ENCODE measurements at places on chromosomes 12 and 14.

DNA sequence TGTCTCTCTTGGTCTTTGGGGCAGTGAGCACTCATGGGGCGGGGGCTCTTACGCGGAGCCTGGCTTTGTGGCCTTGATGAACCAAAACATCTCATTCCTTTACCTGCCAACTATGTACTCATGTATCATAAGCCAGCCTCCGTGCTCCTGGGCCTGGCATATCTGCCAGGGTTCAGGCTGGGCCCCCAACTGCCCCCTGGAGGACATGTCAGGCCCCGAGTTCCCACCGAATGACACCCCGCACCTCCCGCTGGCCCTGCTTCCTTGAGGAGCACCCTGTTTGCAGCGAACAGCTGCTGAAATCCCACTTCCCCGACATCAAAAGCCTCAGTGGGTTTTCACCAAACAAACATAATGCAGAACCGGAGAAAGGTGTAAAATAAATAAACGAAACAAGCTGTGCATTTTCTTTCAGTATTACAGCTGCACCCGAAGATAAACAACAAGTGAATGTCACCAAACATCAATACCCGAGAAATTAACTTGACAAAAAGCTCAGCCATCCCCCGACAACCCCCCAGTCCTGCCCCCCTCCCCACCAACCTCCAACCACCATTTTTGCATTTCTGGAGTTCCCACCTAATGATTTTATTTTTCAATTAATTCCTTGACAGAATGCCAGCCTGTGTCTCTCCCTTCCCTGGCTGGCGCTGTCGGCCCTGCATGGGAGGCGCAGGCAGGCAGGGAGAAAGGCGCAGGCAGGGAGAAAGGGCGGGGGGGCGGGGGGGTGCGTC is 139.2 kb downstream of the RBM19 start:
- H3K36me3 ChIP-seq, result peaks cover 2% of the 10 kb centered on the region
- H3K27ac ChIP-seq, result no peak overlapping the region
- no peak for DNase-seq
- H3K27me3 ChIP-seq, result no peaks in the 10 kb centered on the region
- peaks cover 6% of the 10 kb centered on the region for H3K4me1 ChIP-seq

GRCh38 chr14:51529736-51530135 is 122.0 kb upstream of the FRMD6 start:
- peaks cover 18% of the 10 kb centered on the region for H3K27me3 ChIP-seq
- no peak overlapping the region for H3K27ac ChIP-seq
- H3K4me3 ChIP-seq, result no peak overlapping the region
- H3K4me1 ChIP-seq, result no peaks in the 10 kb centered on the region

DNA sequence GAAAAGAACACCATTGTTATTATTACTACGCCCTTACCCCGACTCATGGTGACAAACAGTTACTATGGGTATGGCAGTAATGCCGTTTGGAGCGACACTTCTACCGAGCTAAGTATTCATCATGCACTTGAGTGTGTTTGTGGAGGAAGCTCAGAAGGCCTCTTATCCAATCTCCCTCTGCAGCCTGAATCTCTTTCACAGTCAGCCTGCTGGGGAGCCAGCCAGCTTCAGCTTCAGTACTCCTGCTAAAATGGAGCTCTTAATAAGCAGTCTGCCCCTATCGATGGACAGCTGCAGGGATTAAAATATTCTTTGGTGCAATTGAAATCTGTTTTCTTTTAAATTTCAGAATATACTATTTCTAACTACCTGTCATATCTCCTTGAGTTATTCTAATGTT is 24.7 kb upstream of the ATP5MC2 start:
- H3K27ac ChIP-seq, result no peak overlapping the region
- no peak overlapping the region for H3K4me3 ChIP-seq
- DNase-seq, result no peak
- H3K4me1 ChIP-seq, result peaks cover 20% of the 10 kb centered on the region
- peaks cover 70% of the 10 kb centered on the region for H3K27me3 ChIP-seq

DNA sequence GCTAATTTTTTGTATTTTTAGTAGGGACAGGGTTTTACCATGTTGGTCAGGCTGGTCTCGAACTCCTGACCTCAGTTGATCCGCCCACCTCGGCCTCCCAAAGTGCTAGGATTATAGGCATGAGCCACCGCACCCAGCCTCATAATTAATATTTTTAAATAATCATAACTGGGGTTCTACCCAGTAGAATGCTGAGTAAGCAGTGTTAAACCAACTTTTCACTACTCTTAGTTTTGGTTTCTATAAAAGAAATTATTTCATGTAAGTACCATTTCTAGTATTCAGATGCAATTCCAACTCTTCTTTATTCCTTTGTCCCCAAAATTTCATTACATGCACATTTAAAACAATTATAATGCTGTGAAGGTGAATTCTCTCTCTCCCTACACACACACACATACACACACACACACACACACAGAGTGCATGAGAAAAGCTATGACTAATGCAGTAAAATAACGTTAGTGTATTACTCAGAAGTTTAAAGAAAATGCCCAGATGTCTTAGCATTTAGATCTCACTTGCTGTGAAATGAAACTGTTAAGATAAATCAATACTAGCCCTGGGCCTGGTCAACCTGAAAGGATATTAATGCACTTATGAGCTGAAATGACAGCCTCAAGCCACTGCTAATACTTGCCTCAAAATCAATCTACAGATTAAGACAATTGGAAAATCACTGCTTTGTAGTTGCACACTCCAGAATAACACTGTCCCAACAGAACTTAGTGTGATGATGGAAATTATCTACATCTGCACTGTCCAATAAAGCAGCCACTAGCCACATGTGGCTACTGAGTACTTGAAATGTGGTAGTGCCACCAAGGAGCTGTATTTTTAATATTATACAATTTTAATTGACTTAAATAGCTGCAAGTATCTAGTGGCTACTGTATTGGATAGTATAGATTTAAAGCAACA is 36.0 kb downstream of the PTPN21 start:
- peaks cover 45% of the 10 kb centered on the region for H3K27me3 ChIP-seq
- no peak overlapping the region for H3K27ac ChIP-seq
- no peaks in the 10 kb centered on the region for H3K4me1 ChIP-seq
- no peak overlapping the region for H3K4me3 ChIP-seq
- H3K36me3 ChIP-seq, result peaks cover 7% of the 10 kb centered on the region

GRCh38 chr12:94663702-94664101 is 13.3 kb upstream of the TMCC3 start:
- H3K36me3 ChIP-seq, result no peaks in the 10 kb centered on the region
- H3K27ac ChIP-seq, result no peak overlapping the region
- no peak for DNase-seq
- H3K4me3 ChIP-seq, result no peak overlapping the region

DNA sequence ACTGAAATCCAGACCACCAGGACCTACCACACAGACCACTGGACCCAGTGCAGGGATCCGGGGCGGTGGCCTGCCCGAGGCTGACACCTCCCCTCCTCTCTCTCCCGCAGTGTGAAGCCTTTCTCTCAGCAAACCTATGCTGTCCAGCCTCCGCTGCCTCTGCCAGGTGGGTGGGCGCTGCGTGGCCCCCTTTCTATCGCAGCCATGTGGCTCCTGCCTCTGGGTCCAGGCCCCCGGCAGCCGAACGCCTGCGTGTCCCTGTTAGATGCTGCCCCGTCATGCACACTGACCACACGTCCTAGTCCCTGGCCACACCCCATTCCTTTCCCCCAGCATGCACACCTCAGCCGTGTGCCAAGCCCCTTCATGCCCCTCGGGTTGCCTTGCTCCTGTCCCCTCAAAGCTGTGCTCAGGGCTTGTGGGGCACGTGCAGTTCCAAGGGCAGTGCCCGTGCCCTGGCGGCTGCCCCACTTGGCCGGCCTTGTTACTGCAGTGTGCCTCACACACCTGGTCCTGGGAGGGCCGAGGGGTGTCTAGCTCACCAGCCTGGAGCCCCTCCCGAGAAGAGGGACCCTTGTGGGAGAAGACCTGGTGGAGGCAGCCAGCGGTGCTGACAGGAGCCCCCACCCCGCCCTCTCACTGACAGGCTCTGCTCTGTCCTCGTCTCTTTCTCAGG is 58.0 kb upstream of the TSPAN9 start:
- no peaks in the 10 kb centered on the region for H3K27me3 ChIP-seq
- no peaks in the 10 kb centered on the region for H3K4me1 ChIP-seq
- no peak overlapping the region for H3K4me3 ChIP-seq
- DNase-seq, result no peak
- no peaks in the 10 kb centered on the region for H3K36me3 ChIP-seq

DNA sequence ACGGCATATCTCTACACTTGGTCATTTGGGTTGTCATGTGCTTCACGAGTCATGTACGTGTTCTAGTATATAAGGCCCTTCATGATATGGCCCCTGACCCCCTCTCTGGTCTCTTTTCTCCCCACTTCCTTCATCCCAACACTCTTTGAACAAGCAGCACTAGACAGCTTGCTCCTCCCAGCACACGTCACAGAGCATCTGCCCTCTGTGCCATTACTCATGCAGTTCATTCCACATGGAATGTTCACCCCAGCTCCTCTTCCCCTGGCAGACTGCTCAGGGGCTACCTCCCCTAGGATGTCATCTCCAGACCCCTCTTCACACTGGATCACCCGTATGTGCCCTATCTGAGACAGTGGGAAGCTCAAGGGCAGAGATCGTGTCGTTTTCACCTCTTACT is 14.1 kb upstream of the LRP1-AS start:
- DNase-seq, result no peak
- H3K4me3 ChIP-seq, result no peak overlapping the region
- H3K27me3 ChIP-seq, result no peaks in the 10 kb centered on the region
- H3K4me1 ChIP-seq, result peaks cover 9% of the 10 kb centered on the region

DNA sequence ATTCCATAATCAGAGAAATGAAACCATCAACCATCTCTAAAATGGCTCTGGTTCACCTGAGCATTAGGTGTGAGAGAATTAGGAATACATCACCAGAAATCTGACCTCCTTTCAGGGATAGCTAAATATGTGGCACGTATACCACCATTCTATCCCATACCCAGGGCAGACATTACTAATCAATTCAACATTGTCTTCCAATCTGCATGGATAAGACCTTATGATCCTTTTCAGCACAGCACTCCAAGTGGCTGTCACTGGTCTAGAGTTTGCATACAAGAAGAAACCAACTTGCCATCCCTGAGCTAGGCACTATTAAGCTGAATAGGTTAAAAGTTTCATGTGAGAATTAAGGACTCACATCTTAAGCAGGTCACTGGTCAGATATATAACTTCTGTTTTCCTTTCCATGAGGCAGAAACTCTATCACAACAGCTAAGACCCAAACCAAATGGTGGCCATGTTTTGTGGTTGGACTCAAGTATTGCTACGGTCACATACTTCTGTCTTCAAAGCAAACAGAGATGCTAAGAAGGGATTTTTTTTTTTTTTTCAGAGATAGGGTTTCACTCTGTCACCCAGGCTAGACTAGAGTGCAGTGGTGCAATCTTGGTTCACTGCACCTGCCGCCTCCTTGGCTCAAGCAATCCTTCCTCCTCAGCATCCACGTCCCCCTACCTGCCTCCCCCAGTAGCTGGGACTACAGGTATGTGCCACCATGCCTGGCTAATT is 249.0 kb downstream of the DPF3 start:
- H3K27me3 ChIP-seq, result peaks cover 2% of the 10 kb centered on the region
- H3K36me3 ChIP-seq, result no peaks in the 10 kb centered on the region
- H3K4me3 ChIP-seq, result no peak overlapping the region
- H3K4me1 ChIP-seq, result peaks cover 3% of the 10 kb centered on the region

DNA sequence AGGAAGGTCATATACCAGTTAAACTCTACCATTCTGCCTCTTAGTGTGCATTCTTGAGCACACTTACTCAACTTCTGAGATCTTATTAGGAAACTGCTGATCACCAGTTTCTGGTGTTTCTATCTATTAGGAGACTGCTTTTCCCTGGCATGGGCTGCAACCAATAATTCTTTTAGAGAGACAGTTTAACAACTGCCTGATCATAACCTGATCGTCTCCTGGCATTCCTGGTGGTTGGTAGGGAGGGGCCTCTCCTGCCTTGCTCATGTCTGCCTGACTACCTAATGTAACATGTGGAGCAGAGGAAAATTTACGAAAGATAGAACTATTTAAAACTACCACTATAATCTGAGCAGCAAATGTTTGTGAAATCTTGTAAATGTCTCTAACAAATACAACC is 75.3 kb upstream of the MGAT4C start:
- no peaks in the 10 kb centered on the region for H3K36me3 ChIP-seq
- no peak overlapping the region for H3K27ac ChIP-seq
- H3K27me3 ChIP-seq, result no peaks in the 10 kb centered on the region
- H3K4me3 ChIP-seq, result no peak overlapping the region

GRCh38 chr12:74984631-74985030 is 225.0 kb downstream of the KCNC2 start:
- no peak overlapping the region for H3K27ac ChIP-seq
- no peaks in the 10 kb centered on the region for H3K27me3 ChIP-seq
- H3K36me3 ChIP-seq, result no peaks in the 10 kb centered on the region
- no peaks in the 10 kb centered on the region for H3K4me1 ChIP-seq
- H3K4me3 ChIP-seq, result no peak overlapping the region

GRCh38 chr12:23426328-23426727 is 523.1 kb downstream of the SOX5 start:
- H3K27ac ChIP-seq, result no peak overlapping the region
- no peak overlapping the region for H3K4me3 ChIP-seq
- H3K27me3 ChIP-seq, result no peaks in the 10 kb centered on the region
- no peak for DNase-seq

DNA sequence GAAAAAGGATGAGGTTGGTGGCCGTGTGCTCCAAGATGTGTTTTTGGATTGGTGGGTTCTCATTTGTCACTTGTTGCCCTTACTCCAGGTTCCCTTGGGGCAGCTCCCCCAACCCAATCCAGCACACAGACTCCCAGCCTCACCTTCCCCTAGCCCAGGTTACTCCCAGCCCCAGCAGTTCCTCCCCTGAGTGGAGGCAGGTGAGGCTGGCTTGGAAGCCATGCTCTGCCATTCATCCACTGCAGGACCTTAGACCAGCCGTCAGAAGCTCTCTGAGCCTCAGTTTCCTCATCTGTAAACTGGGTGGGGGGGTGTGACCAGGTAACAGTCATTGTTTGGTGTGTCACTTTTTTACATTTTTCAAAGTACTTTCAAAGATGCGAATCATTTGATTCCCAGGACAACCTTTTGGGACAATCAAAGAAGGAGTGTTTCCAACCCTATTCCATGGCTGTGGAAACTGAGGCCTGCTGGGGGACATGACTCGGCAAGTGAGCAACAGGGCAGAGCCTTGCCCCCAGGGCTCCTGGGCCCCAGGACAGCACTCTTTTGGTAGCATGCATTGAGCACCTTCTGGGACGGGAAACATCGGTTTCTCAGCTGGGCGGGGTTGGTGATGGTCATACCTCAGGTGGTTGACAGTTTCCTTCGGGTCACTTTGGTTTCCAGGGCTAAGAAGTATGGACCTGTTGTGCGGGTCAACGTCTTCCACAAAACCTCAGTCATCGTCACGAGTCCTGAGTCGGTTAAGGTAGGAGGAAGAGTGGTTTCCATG is 7.2 kb downstream of the CYP46A1 start:
- no peak for DNase-seq
- H3K27me3 ChIP-seq, result peaks cover 41% of the 10 kb centered on the region
- H3K4me1 ChIP-seq, result peaks cover 17% of the 10 kb centered on the region
- no peaks in the 10 kb centered on the region for H3K36me3 ChIP-seq
- H3K27ac ChIP-seq, result no peak overlapping the region

GRCh38 chr12:2234091-2234490 is 181.3 kb downstream of the CACNA1C start:
- DNase-seq, result no peak
- no peaks in the 10 kb centered on the region for H3K36me3 ChIP-seq
- peaks cover 31% of the 10 kb centered on the region for H3K27me3 ChIP-seq
- H3K27ac ChIP-seq, result no peak overlapping the region
- no peak overlapping the region for H3K4me3 ChIP-seq
- no peaks in the 10 kb centered on the region for H3K4me1 ChIP-seq
